ENCODE measurements at places on chromosomes 6 and 20.

DNA sequence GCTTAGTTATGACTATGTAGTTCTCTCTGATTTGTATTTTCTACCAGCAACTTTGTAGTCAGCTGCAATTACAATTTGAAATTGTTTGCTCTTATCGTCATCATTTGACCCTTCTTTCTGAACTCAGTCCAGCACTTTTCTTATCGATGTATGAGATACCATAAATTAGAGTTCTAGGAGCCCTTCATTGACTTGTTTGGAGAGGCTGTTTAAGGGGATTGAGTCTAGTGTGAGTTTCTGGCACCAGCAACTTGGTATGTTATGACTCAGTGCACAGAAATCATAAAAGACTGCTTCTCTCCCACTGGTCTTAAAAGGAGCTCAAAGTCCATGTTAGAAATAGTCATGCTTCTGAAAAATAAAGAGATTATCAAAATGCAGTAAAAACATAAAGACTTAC, 190.3 kb downstream of the TENT5A start:
- DNase-seq = peak; percentile 64

- DNase-seq = no peak
These were observed 130.4 kb upstream of the AKAP12 start for GRCh38 chr6:151109361-151109760.

GRCh38 chr6:169424821-169425240, 171.2 kb upstream of the THBS2 start:
- no peak for DNase-seq

DNA sequence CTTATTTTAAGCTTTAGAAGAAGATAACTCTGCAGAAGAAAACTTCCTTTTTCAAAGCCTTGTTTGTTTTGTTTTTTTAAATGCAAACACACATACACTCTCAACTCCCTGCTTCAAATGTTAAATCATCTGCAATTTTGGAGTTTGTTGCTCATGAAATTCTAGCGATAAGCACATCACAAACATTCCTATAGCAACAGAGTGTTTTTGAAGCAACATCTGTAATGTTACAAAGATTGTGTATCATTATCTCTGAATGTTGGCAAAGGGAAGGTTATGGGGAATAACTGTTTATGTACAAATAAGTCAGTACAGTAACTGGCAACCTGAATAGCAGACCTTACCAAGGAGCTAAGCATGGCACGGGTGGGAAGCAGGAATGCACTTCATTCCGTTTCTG, 84.8 kb upstream of the MRPS10 start:
- DNase-seq = no peak

- no peak for DNase-seq
These were observed 4.5 kb downstream of the MKKS start for GRCh38 chr20:10429443-10429981.
